ENCODE measurements at places on chromosomes 3 and 15.

DNA sequence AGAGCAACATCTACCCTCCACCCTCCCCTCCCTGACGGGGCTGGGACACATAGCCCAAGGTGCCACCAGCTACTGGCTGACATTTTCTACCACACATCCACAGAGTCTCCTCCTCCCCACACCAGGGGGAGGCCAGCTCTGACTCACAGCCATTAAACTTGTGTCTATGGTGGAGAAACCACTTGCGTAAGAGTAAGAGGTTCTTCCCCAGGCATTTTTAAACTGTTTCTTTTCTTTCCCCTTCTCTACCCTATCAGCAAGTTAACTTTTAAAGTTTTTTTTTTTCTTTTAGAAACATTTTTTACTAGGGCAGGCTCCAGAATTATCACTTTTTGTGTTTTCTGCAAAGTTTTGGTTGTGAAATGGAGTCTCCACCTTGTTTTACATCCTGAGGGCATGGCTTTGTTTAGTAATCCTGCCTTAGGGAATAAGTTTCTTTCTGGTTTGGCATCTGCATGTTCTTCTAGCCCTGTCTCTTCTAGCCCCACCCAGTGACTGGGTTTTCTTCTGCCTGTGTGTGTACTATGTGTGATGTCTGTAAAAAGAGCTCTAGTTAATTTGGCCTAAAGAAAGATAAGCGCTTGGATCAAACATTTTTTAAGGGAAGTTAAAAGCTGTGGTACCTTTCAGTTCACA is 148.8 kb upstream of the GADL1 start:
- H3K27me3 ChIP-seq = no peaks in the 10 kb centered on the region
- H3K27ac ChIP-seq = no peak overlapping the region
- peaks cover 6% of the 10 kb centered on the region for H3K4me1 ChIP-seq
- H3K36me3 ChIP-seq = no peaks in the 10 kb centered on the region
- no peak for DNase-seq

GRCh38 chr3:8499181-8499611 is 2.4 kb upstream of the LMCD1 start:
- H3K4me3 ChIP-seq = no peak overlapping the region
- H3K27me3 ChIP-seq = no peaks in the 10 kb centered on the region
- DNase-seq = no peak
- H3K36me3 ChIP-seq = no peaks in the 10 kb centered on the region

GRCh38 chr15:85630311-85630710 is 164.4 kb downstream of the KLHL25 start:
- H3K4me3 ChIP-seq = no peak overlapping the region
- DNase-seq = no peak
- H3K27ac ChIP-seq = no peak overlapping the region
- no peaks in the 10 kb centered on the region for H3K27me3 ChIP-seq

- H3K36me3 ChIP-seq = no peaks in the 10 kb centered on the region
- H3K27me3 ChIP-seq = no peaks in the 10 kb centered on the region
- no peak overlapping the region for H3K4me3 ChIP-seq
- H3K27ac ChIP-seq = no peak overlapping the region
- H3K4me1 ChIP-seq = no peaks in the 10 kb centered on the region
Measured at GRCh38 chr3:34783876-34784275, 855.4 kb upstream of the ARPP21 start.

GRCh38 chr3:67713764-67714469 is 59.5 kb upstream of the SUCLG2 start:
- H3K27ac ChIP-seq = no peak overlapping the region
- H3K4me3 ChIP-seq = no peak overlapping the region
- H3K27me3 ChIP-seq = no peaks in the 10 kb centered on the region
- H3K4me1 ChIP-seq = no peaks in the 10 kb centered on the region
- DNase-seq = no peak

- H3K4me1 ChIP-seq = no peaks in the 10 kb centered on the region
- no peak overlapping the region for H3K4me3 ChIP-seq
- no peaks in the 10 kb centered on the region for H3K27me3 ChIP-seq
- no peak for DNase-seq
- H3K27ac ChIP-seq = no peak overlapping the region
Measured at GRCh38 chr3:24945563-24945962, 450.9 kb upstream of the THRB start.

DNA sequence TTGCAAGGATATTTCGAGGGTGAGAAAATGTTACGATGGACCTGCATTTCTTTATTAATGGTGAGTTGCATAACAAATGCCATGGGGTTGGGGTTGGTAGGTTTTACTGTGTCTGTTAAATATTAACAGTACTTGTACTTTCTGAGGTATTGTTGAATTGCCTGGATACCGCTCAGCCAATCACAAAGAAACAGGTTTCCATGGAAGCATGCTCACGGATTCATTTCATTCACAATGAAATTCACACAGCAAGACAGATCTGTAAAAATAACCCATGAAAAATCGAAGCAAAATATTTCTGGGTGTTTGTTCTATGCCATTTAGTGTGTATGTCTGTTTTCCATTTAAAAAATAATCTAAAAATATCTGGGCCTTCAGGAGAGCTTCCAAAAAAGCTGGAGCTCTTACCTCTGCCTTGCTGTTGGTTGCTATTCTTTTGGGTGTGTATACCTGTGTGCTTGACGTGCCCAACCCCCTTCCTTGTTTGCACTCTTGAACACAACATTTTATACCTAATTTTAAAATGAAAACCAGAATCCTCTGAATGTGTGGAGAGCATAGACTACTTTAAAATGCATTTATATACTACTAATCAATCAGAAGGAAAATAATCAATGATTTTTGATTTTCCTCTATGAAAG is 479.8 kb upstream of the TBL1XR1 start:
- H3K36me3 ChIP-seq = no peaks in the 10 kb centered on the region
- no peak for DNase-seq
- H3K4me1 ChIP-seq = peaks cover 4% of the 10 kb centered on the region
- no peaks in the 10 kb centered on the region for H3K27me3 ChIP-seq
- H3K27ac ChIP-seq = no peak overlapping the region

DNA sequence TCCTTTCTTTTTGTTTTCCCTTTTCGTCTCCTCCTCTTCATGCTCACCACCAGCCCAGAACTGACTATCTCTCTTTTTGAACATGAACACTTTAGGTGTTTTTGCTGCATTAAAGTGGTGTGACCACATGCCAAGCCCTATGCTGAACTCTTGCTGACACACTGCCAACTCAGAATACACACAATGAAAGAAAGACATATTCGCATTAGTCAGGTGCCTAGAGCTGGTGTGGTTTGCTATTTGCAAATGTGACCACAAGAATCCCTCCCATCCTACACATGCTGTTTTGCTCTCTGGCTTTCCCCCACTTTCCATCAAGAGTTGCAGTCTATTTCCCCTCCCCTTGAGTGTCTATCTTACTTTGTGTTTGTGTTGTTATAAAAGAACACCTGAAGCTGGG is 967.8 kb upstream of the CFAP20DC start:
- no peaks in the 10 kb centered on the region for H3K27me3 ChIP-seq
- H3K4me1 ChIP-seq = 0 out of 2 replicates have a peak, but pooled peaks cover 7% of the 10 kb centered on the region
- no peak overlapping the region for H3K27ac ChIP-seq

- DNase-seq = no peak
- no peak overlapping the region for H3K27ac ChIP-seq
- no peaks in the 10 kb centered on the region for H3K36me3 ChIP-seq
- no peaks in the 10 kb centered on the region for H3K4me1 ChIP-seq
Measured at GRCh38 chr15:57327985-57328471, 48.3 kb upstream of the CGNL1 start.

DNA sequence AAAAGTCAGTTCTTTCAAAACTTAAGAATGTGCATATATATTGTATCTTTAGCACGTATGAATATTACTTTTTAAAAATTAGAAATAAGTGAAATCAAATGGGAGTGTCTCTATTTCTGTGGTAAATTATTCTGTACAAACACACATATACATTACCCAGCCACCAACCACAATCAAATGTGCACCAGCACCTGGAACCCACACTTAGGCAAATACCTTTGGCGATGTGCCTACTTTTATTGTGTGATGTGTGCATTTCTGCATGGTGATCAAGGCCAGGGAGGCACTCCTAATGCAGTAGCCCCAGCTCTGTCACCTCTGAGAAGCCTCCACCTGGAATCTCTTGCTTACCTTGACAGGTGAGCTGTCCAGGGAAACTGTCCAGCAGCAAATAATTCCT is 76.9 kb downstream of the PIK3R4 start:
- H3K4me3 ChIP-seq = no peak overlapping the region
- no peaks in the 10 kb centered on the region for H3K27me3 ChIP-seq
- H3K36me3 ChIP-seq = no peaks in the 10 kb centered on the region
- DNase-seq = no peak
- H3K27ac ChIP-seq = no peak overlapping the region

DNA sequence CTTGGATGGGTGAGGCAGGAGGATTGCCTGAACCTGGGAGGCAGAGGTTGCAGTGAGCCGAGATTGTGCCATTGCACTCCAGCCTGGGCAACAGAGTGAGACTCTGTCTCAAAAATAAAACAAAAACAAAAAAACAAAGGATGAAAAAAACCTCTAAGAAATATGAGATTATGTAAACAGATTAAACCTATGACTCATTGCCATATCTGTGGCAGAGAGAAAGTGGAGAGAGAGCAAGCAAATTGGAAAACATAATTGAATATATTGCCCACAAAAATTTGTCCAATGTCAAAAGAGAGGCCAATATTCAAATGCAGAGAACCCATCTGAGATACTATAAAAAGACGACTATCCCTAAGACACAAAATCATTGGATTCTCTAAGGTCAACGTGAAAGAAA is 1106.0 kb downstream of the OTOL1 start:
- no peak for DNase-seq
- no peaks in the 10 kb centered on the region for H3K36me3 ChIP-seq
- H3K4me3 ChIP-seq = no peak overlapping the region
- H3K27me3 ChIP-seq = no peaks in the 10 kb centered on the region
- H3K4me1 ChIP-seq = no peaks in the 10 kb centered on the region

- H3K4me1 ChIP-seq = no peaks in the 10 kb centered on the region
- H3K36me3 ChIP-seq = no peaks in the 10 kb centered on the region
- H3K27me3 ChIP-seq = no peaks in the 10 kb centered on the region
Measured at GRCh38 chr3:52779011-52779836, 1.8 kb downstream of the ITIH1 start.

GRCh38 chr3:107987036-107987939 is 103.5 kb downstream of the CD47 start:
- H3K27ac ChIP-seq = no peak overlapping the region
- no peak overlapping the region for H3K4me3 ChIP-seq
- no peaks in the 10 kb centered on the region for H3K4me1 ChIP-seq
- no peaks in the 10 kb centered on the region for H3K27me3 ChIP-seq

- no peaks in the 10 kb centered on the region for H3K4me1 ChIP-seq
- H3K27me3 ChIP-seq = no peaks in the 10 kb centered on the region
- DNase-seq = no peak
- H3K27ac ChIP-seq = no peak overlapping the region
- no peak overlapping the region for H3K4me3 ChIP-seq
Measured at GRCh38 chr3:193391902-193392301, 13.3 kb upstream of the ATP13A5 start.

- H3K36me3 ChIP-seq = no peaks in the 10 kb centered on the region
- no peak overlapping the region for H3K27ac ChIP-seq
- H3K27me3 ChIP-seq = no peaks in the 10 kb centered on the region
- no peak for DNase-seq
- H3K4me3 ChIP-seq = no peak overlapping the region
Measured at GRCh38 chr3:187919048-187919447, 173.8 kb upstream of the BCL6 start.

Measured in MM.1S (cell line).